ENCODE measurements at places on chromosomes 5 and 9.

GRCh38 chr5:168651648-168652047 lies 72.5 kb upstream of the PANK3 start:
- DNase-seq: no peak

DNA sequence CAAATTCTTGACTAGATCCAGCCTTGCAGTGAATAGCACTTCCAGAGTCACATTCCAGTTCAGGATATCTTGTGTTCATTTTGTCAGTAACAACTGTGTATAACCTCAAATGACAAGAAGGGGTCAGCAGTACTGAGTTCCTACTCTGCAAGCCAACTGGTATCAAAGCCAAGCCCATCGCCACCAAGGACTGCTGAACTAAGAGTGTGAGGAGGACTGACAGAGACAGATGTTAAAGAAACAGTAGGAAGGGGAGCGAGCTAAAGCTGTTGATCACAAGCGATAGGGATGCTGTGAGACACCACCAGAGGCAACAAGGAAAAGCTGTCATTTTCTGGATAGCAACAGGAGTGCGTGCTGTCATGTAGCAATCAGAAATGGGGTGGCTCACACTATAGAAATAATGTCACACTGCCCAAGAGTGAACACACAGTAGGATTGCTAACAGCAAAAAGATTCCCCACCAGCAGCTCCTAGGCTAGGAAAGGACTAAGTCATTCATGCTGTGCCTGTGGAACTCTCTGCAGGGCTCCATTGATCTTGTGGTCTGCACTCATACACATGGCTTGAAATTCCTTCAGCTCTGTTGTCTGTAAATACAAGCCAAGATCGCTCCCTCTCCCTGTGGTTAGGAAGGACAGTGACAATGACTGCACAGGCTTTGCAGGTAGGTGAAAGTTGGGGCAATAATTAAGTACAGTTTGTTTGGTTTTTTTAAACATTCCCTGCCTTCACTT lies 658.6 kb downstream of the NR2F1-AS1 start:
- DNase-seq: no peak

DNA sequence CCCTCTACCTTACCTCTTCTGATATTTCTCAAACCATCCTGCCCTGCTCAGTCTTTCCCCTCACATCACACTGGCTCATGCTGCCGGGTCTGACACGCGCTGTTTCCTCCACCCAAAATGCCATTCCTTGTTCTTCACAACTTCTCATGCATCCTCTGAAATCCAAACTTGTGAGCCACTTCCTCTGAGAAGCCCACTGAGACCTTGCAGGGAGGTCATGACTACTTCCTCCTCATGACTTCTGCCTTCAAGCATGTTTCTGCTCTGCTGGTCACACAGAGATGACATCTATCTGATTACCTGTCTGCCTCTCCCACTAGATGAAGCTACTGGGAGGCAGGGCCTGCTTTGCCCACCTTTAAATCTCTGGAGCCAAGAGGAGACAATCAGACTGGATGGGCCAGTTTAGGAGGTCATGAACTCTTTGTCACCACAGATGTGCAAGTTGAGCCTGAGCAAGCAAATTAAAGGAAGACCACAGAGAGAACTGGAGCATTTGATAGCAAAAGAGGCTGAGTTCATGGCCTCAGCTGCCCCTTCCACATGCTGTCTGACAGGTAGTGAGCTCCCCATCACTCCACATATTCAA lies 119.8 kb upstream of the TBC1D2 start:
- DNase-seq: no peak

- DNase-seq: no peak
Measured at GRCh38 chr5:128613766-128614165, 75.7 kb upstream of the FBN2 start.

DNA sequence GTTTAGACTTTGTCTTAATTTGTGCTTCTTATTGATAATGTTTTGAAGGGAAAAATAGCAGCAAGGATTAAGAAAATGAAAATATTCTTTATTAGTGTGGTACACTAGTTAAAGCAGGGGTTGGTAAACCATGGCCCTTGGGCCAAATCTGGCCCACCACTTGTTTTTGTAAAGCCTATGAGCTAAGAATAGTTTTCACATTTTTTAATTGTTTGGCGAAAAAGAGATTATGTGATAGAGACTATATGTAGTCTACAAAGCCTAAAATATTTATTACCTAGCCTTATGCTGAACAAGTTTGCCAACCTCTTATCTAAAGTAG lies 57.2 kb downstream of the KCNN2 start:
- no peak for DNase-seq

DNA sequence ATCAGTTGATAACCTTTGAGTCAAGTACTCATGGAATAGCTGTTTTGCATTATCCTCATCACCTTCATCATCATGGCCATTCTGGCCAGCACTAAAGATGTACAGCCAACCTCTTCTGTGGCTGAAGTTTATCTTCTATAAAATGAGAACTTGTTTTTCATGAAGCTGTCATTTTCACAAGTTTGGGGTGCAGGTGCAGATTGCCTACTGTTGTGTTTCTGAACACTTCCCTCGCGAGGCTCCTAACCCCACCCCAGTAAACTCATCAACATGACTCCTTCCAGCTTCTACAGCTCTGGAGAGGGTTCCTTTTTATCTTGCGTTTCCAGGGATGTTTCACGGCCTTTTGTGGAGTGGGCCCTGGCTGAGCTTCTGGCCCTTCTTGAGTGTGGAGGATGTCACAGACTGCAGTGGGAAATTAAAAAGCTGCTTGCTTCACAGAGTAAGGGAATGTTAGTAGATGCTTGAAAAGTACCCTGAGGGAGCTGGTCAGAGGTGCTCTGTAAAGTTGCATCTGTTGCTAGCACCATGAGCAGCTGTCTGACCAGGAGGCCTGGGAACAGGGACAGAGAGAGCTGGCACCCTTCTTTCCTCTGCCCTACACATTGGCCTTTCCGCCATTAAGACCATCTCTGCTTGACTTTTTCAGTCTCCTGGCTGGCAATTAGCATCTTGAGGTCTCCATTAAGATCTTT lies 24.9 kb downstream of the SYK start:
- no peak for DNase-seq

GRCh38 chr5:36066540-36067210 lies at the start of gene UGT3A2:
Gene UGT3A2, minus strand, starts transcription at chr5:36066882. Its CDS starts 93 bp downstream, at chr5:36066789.
- DNase-seq: no peak

DNA sequence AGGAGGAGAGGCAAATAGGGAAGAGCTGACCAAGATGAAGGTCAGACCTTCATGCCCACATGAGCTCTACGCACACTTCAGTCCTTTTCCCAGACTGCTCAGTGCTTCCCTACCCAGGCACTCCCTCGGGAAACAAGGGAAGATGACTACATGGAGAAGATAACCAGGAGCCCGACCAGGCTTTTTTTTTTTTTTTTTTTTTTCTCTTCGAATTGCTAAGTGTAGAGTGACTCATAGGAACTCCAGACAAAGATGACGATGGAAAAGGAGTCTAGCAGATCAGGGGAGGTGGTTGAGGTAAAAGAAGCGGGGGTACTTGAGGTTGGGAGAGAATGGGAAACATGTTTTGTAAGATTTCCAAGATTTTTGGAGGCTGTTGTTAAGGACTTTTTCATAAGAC lies 526.1 kb downstream of the BNC2 start:
- DNase-seq: no peak

- DNase-seq: no peak
Measured at GRCh38 chr5:75335952-75336614, 937 bp upstream of the HMGCR start.

GRCh38 chr5:85515588-85515987 lies 1102.2 kb upstream of the COX7C start:
- DNase-seq: no peak

DNA sequence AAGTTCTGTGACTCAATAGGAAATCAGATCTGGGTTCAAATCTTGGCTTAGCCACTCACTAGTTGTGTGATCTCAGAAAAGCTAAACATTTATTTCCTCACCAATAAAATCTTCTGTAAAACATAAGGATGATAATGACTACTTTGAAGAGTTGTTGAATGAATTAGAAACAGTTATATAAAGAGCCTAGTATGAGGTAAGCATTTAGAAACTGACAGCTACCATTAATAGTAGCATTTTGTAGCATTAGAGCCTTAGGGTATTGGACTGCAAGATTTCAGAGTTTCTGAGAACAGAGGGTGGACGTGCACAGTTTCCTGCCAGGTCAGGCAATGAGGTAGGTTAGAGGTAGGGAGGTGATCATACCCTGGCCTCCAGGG lies 293.2 kb downstream of the CWC27 start:
- no peak for DNase-seq

DNA sequence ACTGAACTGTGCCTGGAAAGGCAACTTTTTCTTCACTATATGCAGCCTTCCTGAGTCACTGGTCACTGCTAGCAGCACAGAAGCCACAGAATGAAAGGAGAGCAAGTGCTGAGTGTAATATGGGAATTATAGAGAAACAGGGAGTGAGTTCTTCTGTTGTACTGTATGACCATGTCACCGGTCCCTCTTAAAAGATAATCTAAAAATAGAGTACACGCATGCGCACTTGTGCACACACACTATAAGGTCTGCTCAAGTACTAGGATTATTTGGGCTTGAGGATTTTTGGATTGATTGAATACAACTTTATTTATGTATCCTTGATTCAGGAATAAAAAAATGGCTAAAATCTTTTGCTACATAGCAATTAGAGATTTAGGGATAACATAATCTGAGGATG lies 571.9 kb downstream of the PDE4D start:
- no peak for DNase-seq

DNA sequence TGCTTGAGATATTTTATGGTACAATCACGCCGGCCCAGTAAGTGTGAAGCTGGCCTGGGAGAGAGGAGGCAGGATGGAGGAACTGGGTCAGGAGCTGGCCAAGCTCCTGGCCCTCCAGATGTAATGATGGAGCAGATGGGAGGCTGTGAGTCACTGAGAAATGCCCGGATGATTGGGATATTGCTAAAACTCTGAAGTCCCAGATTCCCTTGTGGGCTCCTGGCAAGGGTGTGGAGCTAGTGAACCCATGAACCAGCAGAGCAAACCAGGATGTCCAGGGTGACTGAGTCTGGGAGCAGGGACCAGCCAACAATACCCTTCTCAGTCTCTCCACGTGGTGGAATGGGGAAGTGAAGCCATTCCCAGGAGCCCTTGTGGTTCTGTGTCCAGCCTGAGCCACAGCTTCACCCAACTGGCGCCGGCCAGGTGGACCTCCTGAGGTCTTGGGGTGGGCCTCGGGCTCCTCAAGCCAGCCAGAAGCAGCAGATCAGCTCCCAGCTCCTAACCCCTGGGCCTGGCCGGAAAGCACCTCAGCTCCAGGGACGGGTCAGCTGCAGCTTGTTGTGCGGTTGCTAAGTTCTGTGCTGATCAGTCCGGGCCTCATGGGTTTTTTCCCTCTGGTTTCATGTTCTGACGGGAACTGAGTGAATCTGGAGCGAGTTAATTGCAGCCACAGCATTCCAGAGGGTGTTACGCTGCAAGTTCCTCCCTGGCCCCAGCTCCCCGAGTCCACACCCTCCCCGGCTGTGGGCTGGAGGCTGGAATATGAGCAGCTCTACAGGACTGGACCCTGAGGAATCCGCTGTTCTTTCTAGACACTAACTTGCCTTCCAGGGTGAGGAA lies 37.6 kb downstream of the DUSP1 start:
- DNase-seq: no peak

DNA sequence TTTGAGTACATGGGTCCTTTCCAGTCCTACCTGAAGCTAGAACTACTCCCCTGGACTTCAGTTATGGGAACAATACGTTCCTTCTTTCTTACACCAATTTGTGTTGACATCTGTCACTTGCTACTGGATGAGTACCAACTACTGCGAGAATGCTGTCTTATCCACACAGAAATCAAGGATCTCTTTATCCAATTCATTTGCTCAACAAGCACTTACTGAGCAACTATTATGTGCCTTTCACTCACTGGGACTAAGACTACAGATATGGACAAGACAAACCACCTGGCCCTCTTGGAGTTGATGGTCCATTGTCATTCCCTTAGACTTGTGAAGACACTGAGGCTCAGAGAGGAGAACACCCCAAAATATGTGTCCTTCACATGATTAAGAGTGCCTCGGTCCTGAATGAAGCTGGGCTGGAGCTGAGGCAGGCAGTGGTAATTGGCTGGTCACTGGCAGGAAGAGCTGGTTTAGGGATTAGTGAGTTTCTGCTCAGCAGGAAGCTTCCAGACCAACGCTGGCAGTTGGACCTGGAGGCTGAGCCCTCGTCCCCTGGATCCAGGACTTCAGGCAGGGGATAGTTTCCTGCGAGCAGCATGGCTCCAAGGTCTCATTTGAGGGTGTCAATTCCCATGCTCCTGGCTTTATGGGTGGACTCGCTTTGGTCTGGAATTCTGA lies 8.4 kb upstream of the ARSI start:
- no peak for DNase-seq

- no peak for DNase-seq
Measured at GRCh38 chr5:98205691-98206461, 567.6 kb upstream of the RGMB start.

GRCh38 chr5:59768152-59769040 lies 125.1 kb downstream of the PDE4D start:
- peak; percentile 52 for DNase-seq

DNA sequence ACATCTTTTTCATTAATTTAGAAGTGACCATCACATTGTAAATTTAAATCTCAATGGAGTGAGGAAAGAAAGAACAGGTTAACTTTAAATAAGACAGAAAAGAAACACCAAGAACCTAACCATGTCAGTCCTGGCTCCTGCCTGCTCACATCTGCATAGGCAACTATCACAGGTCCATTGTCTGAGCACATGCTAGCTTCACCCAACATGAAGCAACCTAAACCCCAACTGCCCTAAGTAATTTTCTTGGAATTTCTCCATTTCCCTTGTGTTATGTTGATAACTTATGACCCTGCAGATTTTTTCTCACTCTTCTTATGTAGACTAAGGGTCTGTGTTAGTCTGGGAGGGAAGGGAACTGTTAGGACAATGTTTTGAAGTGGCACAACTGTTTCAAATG lies 2205.8 kb upstream of the ACO1 start:
- no peak for DNase-seq

DNA sequence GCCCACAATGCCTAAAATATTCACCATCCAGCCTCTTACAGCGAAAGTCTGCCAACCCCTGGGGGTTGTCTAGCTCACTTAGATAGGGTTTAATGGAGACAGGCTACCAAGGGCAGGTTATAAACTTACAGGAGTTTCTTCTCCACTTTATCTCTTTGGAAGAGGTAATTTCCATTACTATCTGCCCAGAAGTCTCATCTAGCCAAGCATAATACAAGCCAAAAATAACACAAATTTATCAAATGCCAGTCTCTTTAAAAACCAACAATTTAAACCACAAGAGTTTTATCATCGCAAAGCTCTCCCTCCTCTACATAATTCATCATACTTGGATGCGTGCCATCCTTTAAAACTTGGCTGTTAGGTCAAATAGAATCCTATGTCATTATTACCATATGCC lies 6.2 kb downstream of the RBM22 start:
- no peak for DNase-seq

GRCh38 chr5:147661541-147661940 lies 121.0 kb downstream of the JAKMIP2 start:
- DNase-seq: no peak

GRCh38 chr9:31112491-31112890 lies 1272.0 kb upstream of the ACO1 start:
- no peak for DNase-seq

DNA sequence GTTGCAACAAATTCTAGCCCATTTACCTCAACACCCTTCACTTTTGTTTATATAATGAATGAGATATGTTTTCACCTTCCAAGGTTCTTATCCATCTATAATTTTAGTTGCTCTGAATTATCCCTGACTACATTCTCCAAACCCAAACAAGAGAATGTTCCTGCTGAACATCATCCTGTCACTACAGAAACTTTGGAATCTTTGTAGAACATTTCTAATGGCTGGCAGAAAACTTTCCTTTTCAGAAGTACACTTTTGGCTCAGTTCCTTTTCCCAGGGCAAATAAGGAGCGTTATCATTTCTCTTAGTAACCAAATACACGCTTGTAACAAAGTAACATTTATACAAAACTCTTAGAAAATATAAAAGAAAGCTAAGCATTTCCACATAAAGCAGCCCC lies 860.6 kb upstream of the SEMA6A start:
- DNase-seq: no peak
